Activated T-helper 2 cell treated with anti-CD3 and anti-CD28 coated beads, Interferon-gamma antibody, Interleukin-2, Interleukin-4, amounts not matched to agents 10 μg/mL and 5 μg/mL and 100 μg/mL, durations not matched to agents 14 hours and 24 hours and 36 hours (primary cell): ENCODE measurements at places on chromosomes 16 and 17. TPM values are rescaled to one million over a fixed set of nuclear protein-coding genes. Genes with fewer than 3 reads are reported as not detected.

DNA sequence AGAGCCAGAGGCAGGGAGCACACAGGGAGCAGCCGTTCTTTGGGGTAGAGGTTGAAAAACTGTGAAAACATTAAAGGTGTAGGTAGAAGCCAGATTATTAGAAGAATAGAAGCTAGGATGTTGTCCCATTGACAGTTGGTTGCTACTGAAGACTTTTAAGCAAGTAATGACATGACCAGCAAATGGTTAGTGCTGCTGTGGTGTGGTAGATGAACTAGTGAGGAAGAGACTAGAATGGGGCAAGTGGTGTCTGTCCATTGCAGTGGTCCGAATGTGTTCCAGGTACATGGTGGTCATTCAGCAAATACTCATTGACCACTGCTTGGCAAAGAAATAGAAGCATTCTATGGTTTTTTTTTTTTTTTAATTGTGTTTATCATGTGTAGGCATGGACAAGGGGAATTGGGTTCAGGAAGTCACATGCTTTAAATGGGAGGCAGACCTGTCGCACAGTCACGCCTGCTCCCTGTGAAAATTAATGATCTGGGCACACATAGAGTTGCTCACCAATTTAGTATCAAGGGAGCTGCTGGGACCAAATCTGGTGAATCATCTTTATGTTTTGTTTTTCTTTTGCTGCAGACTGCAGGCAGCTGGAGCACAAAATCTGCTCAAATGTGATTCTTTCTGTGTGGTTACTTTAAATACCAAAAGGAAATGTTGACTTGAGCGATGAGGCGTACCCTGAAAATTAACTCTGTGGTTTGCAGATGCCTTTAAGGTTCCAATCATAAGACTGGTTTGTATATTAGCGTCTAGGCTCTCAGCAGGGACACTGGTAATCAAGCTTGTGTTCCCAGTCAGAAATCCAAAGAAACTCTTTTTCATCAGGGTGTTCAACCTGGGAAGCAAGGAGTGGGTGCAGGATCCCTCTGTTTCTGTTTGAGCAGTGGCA is 30.7 kb downstream of the YPEL2 start:
- DNase-seq: peak; percentile 49

The KRTAP1-5 gene
- total RNA-seq: not detected in 2 replicates

GRCh38 chr16:77842468-77842867 is 54.1 kb downstream of the VAT1L start:
- no peak for DNase-seq

The VKORC1 gene
- total RNA-seq: 54.5 and 60.0 TPM in 2 replicates

The CD300H gene
- total RNA-seq: not detected in 2 replicates

DNA sequence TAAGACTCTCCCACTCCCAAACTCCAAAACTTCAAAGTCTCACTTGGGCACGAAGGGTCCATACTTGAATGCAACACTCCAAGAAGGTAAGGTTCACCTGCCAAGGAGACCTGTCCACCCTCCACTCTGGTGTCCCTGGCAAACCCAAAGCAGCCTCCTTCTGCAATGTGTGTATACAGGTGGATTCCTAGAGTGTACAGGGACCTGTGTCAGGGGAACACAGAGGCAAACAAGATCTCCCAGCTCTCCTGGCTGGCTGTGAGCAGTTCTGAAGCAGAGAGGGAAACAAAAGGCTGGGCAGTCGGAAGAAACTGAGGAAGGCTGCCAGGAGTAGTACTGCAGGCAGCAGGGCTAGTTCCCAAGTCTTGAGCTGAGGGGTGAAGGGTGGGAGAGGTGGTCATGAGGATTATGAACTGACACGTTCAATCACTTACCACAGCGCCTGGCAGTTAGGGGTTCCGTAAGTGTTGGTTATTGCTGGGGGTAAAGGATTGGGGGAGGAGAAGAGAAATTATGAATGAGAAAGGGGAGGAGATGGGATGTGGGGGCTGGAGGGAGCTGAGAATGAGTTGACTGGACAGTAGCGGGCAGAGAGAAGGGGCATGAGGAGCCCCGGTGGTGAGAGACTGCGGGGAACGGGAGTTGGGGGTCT is 795 bp downstream of the KCTD13 start:
- DNase-seq: no peak

GRCh38 chr16:48450367-48450766 is 65.2 kb upstream of the SIAH1 start:
- no peak for DNase-seq

GRCh38 chr17:81486199-81486810 is 26.3 kb downstream of the ACTG1 start:
- DNase-seq: no peak

- no peak for DNase-seq
Measured at GRCh38 chr16:23570992-23571632, 13.6 kb downstream of the UBFD1 start.

The DHX58 gene
- 15.3 and 20.3 TPM in 2 replicates for total RNA-seq

The CACNB1 gene
- 21.1 and 24.1 TPM in 2 replicates for total RNA-seq

- DNase-seq: no peak
Measured at GRCh38 chr16:31183432-31184428, 3.8 kb downstream of the FUS start.

DNA sequence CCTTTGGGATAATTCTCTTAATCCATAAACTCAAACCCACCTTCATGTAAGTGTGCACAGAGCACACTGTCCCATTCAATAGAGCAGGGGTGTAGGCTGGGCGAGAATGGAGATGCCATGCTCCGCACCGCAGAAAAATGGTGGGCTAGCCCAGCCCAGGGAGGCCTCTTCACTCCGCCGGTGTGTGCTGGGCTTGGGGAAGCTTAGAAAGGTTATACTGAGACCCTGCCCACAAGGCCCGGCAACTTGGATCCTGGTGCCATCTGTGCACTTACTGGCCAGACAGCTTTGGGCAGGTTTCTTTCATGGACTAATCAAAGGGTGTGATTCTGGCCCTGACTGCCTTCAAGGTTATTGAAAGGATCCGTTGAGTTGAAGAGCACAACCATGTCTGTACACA is 3.7 kb upstream of the STAT5A start:
- no peak for DNase-seq

DNA sequence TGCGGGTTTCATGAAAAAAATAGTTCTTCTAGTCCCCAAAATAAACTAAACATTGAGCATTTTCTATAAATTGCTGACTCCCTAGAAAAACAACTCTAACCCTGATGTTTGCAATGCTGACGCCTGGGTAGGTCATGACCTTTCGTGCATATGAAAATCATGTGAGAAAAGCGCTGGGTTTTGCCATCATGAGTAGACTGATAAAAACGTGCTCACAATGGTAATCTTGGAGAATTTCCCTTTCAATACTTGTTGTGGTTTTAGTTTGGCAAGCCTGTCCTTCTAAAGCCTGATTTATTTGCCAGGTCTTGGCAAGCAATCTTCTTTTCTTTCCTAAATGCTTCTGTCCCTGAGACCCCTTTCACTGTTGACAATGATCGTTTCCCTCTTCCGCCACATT is 4.0 kb upstream of the CLEC10A start:
- no peak for DNase-seq

The OTOA gene
- 0.07 TPM in 1 of 2 replicates, not detected in the other for total RNA-seq

The MPG gene
- 77.7 and 78.6 TPM in 2 replicates for total RNA-seq

The C16orf96 gene
- 0.05 TPM in 1 of 2 replicates, not detected in the other for total RNA-seq

DNA sequence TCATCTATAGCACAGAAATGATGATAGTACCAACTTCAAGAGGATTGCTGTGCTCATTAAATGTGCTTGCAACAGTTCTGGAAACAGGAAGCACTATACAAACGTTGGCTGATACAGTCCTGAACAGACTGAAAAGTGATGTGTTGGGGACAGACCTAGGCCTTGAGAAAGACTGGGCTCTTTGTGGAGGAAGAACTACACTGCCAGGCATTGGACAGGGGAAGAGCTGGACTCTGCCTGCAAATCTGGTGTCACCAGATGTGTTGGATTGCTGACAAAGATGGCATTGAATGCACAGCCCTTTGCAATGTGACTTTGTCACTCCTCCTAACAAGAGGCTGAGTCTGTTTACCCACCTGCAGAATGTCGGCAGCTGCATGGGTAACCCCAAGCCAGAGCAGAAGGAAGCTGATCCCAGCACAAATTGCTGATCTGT is 12.4 kb upstream of the ST6GALNAC2 start:
- no peak for DNase-seq
